ENCODE measurements at places on chromosomes 6 and 20. TPM values are rescaled to one million over a fixed set of nuclear protein-coding genes. Genes with fewer than 3 reads are reported as not detected.

Gene FAM83B
- total RNA-seq: not detected

Gene ID4
- not detected for total RNA-seq

GRCh38 chr6:29954272-29954671 is 11.9 kb downstream of the HLA-A start:
- H3K36me3 ChIP-seq: peaks cover 16% of the 10 kb centered on the region
- no peak for DNase-seq
- no peak overlapping the region for H3K4me3 ChIP-seq
- H3K27me3 ChIP-seq: no peaks in the 10 kb centered on the region
- no peak overlapping the region for H3K27ac ChIP-seq

DNA sequence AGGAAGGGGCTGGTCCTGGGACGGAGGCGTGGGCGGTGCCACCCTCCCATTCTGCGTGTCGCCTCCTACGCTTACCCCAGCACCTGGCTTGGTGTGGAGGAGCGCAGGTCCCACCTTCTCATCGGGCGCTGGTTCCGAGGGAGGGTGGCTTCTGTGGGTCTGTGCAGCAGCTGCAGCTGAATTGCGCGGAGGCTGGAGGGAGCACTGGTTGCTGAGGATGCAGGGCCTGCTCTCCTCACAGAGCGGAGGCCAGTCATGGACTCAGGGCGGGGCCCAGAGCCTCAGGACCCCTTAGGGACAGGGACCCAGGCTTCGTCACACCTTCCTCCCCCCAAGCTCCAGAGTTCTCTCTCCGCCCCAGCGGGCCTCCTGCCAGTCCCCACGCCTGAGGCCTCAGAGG is 127.8 kb upstream of the MAP3K4 start:
- DNase-seq: no peak
- no peaks in the 10 kb centered on the region for H3K4me1 ChIP-seq
- H3K27me3 ChIP-seq: no peaks in the 10 kb centered on the region

DNA sequence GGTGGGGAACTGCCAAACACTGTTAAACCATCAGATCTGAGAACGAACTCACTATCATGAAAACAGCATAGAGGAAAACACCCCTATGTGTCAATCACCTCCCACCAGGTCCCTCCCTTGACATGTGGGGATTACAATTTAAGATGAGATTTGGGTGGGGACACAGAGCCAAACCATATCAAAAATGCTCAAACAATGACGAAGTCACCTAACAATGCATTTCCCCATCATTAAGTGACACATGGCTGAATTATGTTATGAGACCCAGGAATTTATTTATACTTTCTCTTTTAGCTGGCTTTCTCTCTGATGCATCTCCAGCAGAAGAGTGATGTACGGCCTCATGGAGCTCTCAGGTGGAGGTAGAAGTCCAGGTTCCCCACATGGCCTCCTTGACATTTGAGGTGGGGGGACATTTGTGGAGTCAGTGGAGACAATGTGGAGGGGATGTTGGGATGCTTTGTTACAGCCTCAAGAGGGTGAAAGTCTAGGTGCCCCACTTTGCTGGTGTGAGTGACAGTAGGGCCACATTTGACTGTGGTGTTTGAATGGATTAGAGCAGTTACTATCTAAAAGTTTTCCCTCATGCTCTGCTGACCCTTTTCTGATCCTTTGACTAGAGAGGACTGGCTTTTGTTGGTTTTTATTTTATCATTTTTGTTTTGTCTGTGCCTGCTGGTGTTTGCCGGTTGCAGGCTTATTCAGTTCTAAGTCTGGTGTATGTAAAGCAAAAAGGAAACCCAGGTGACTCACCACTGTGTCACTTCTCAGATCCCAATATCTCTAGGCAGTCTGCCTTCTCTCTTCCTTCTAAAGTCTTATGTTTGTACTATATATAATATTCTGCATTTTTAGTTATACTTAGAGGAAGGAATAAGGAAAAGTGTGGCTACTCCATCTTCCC is 18.5 kb upstream of the DCBLD1 start:
- H3K4me1 ChIP-seq: no peaks in the 10 kb centered on the region
- H3K4me3 ChIP-seq: no peak overlapping the region
- peaks cover 24% of the 10 kb centered on the region for H3K27me3 ChIP-seq
- no peak for DNase-seq

DNA sequence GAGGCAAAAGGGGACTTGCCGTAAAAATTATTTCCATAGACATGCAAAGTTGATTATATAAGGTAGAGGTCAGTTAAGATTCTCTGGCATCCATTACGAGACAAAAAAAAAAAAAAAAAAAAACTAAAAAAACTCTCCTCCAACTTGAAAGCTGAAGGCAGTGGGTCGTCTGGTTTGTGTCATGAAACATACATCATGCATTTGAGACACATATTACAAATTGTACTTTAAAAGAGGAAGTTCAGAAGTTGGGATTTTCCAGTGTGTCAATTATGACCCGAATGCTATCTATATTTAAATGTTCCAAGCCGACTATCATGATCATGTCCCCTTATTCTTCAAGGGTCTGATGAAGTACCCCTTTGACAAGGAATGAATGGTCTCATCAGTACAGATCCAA is 125.1 kb downstream of the ZNF217 start:
- peaks cover 6% of the 10 kb centered on the region for H3K4me1 ChIP-seq
- H3K27ac ChIP-seq: no peak overlapping the region
- no peak overlapping the region for H3K4me3 ChIP-seq
- H3K27me3 ChIP-seq: peaks cover 7% of the 10 kb centered on the region
- no peaks in the 10 kb centered on the region for H3K36me3 ChIP-seq

GRCh38 chr6:134626086-134626485 is 308.2 kb upstream of the SGK1 start:
- no peak overlapping the region for H3K4me3 ChIP-seq
- no peaks in the 10 kb centered on the region for H3K36me3 ChIP-seq
- H3K4me1 ChIP-seq: peaks cover 10% of the 10 kb centered on the region
- peaks cover 3% of the 10 kb centered on the region for H3K27me3 ChIP-seq

GRCh38 chr6:57302477-57302876 is 15.0 kb upstream of the PRIM2 start:
- H3K4me1 ChIP-seq: no peaks in the 10 kb centered on the region
- no peak for DNase-seq
- H3K27me3 ChIP-seq: peaks cover 16% of the 10 kb centered on the region
- H3K4me3 ChIP-seq: no peak overlapping the region
- H3K27ac ChIP-seq: no peak overlapping the region
- H3K36me3 ChIP-seq: no peaks in the 10 kb centered on the region

GRCh38 chr20:44662261-44662660 is 10.8 kb upstream of the ADA start:
- no peak for DNase-seq
- no peaks in the 10 kb centered on the region for H3K27me3 ChIP-seq
- H3K27ac ChIP-seq: no peak overlapping the region
- H3K4me3 ChIP-seq: no peak overlapping the region

GRCh38 chr20:10848810-10849370 is 175.1 kb upstream of the JAG1 start:
- DNase-seq: no peak
- no peak overlapping the region for H3K27ac ChIP-seq
- H3K36me3 ChIP-seq: no peaks in the 10 kb centered on the region
- H3K4me1 ChIP-seq: no peaks in the 10 kb centered on the region

Gene HNF4A
- not detected for total RNA-seq

GRCh38 chr20:46583411-46584214 is 33.2 kb upstream of the OCSTAMP start:
- no peak overlapping the region for H3K27ac ChIP-seq
- H3K4me1 ChIP-seq: no peaks in the 10 kb centered on the region
- H3K36me3 ChIP-seq: no peaks in the 10 kb centered on the region
- DNase-seq: no peak
- no peak overlapping the region for H3K4me3 ChIP-seq

DNA sequence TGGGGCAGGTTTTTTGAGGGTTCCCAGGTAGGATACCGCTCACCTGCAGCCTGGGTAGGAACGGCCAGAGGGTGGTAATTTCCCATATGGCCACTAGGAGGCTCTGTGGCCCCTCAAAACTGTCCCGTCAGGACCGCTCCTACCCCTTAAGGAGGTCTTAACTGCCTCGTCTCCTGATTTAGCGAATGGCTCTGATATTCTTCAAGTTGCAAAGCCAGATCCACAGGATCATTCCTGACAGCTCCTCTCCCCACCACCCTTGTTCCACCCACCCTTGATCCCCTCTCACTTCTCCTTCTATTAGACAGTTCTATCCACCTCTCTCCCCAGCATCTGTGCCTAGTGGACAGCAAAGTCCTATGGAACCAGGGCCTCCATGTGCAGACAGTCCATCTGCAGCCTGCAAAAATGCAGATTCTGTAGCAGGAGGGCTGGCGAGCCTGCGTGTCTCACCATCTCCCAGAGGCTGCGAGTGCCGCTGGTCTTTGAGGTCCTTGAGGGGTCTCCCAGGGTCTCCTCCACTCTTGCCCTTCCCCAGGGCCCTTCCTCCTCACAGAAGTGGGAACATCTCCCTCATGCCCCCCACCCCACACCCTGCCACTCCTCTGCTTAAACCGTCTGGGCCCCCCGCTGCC is 34.3 kb upstream of the ZBP1 start:
- H3K4me1 ChIP-seq: peaks cover 29% of the 10 kb centered on the region
- H3K27me3 ChIP-seq: no peaks in the 10 kb centered on the region
- peaks cover 69% of the 10 kb centered on the region for H3K36me3 ChIP-seq
- DNase-seq: peak; percentile 55
- H3K27ac ChIP-seq: peak overlapping the region; percentile 52

Gene NOX3
- not detected for total RNA-seq

DNA sequence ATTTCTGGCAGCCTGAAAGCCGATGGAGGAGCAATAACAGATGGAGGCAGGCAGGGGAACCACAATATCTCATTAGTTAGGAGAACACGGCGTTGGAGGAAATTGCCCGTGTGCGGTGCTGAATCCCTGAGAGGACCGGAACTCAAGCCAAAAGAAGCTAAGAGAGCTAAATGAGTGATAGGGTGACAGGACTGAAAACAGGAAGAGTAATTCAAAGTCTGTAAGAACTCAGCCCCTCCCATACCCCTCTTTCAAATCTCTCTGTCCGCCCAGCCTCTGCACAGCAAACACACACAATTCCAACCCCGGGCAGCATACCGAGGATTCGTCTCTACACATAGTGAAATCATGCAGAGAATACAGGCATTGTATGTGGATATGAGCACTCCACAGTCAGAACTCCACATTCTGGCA is 2.6 kb upstream of the IPCEF1 start:
- no peak for DNase-seq
- no peaks in the 10 kb centered on the region for H3K36me3 ChIP-seq
- peak overlapping the region; percentile 20 for H3K4me3 ChIP-seq
- H3K27me3 ChIP-seq: peaks cover 2% of the 10 kb centered on the region
- peaks cover 35% of the 10 kb centered on the region for H3K4me1 ChIP-seq

DNA sequence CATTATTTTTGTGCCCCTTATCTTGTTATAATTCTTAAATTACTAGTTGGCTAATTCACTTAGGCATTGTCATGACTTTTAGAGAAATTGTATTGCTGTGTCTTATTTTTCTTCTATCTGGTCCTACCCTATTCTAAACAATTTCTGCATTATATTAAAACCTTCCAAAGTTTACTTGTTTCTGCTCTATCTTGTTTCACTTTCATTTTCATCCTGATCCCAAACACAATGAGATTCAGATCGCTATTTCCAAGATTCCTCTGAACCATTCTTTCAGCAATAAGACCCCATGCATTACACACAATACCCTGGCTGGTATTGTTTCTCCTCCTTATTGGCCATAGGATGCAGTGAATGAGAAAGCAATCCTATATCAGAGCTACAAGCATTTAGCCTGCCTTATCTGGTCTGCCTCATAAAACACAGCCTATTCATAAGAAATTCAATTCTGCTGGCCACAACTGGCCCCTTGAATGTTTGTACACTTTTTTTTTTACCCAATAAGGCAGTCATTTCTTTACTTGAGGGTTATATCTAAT is 69.9 kb upstream of the POU3F2 start:
- DNase-seq: no peak
- no peaks in the 10 kb centered on the region for H3K36me3 ChIP-seq
- no peak overlapping the region for H3K27ac ChIP-seq
- H3K4me3 ChIP-seq: peak overlapping the region; percentile 0

DNA sequence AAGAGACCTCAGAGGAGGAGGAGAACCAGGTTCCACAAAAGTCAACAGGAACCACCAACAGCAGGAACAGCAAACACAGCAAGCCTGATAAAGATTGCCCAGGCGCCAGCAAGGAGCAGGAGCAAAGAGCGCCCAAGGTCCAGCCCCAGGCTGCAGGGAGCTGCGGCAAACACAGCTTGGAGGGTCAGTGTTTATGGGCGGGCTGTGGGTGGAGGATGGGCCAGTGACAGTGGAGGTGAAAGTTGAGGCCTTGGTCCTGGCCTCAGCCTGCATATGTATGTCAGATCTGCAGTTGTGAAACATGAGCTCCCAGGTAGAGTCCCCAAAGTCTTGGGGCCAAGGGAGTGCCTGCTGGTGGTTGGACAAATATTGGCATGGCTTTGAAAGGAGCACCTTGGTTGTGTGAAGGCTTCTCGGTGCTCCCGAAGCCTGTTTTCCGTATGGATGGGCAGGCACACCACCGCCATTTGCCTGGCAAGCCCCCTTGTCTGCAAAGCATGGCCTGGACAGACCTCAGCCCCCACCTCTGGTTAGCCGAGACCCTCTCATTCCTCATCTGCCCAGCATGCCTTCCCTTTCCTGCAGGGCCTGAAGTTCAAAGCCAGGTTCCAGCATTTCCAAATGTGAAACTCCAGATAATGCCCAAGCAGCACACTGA is 2.0 kb upstream of the CAPN11 start:
- H3K27me3 ChIP-seq: no peaks in the 10 kb centered on the region
- H3K27ac ChIP-seq: no peak overlapping the region
- no peak overlapping the region for H3K4me3 ChIP-seq
- H3K4me1 ChIP-seq: peaks cover 2% of the 10 kb centered on the region

GRCh38 chr6:168916576-168917211 is 337.0 kb downstream of the THBS2 start:
- no peaks in the 10 kb centered on the region for H3K27me3 ChIP-seq
- no peak overlapping the region for H3K4me3 ChIP-seq
- H3K36me3 ChIP-seq: no peaks in the 10 kb centered on the region
- no peak for DNase-seq
